ENCODE measurements at places on chromosomes 2 and 18.
A peak's percentile ranks its signal among the peaks of the same experiment; 100 is the strongest.

DNA sequence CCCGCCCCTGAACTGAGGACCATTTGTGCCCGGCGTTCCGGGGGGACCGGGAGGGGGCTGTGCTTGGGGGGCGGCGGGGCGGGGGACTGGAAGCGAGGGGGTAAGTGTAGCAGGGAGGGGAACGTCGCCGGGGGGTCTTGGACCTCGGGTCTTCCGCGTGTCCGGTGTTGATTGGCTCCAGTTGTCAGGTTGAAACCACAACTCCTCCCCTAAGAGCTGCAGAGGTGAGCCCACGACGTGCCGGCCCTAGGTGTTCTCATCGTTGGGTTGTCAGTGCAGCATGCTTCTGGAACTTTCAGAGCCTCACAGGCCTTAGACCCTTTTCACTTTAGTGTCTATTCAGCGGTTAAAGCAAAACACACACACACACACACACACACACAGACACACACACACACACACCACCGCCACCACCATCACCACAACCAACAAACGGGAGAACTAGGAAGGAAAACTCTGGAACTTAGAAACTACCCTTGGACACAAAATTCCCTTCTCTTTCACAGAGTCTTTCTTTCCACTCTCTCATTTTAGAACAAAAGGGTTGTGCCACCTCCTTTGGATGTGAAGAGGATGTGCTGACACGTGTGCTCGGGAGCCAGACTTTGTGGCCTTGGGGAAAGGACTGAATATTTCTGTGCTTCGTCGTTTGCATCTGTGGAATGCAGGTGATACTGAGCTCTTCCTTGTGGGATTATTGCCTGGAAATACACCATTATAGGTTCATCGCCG lies 6.7 kb upstream of the DLX2 start:
- DNase-seq: no peak

GRCh38 chr2:60819155-60819862 lies 62.1 kb upstream of the REL start:
- peak; percentile 78 for DNase-seq

DNA sequence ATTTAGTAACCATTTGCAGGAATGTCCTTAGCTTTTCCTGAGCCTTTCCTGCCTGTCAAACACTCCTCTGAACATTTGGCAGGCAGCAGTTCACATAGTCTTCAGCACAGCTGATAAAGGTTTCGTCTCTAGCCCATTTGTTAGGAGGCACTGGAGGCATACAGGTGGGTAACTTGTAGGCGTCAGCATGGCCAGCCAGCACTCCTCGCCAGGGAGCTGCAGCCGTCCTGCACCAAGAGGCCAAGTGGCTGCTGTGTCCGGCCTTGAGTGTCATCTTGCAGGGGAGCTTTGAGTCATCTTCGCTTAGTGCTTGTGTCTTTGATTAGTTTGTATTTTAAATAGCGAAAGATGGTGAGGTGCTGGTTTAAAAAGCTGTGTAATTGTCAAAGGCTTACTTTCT lies 120.3 kb upstream of the NFATC1 start:
- no peak for DNase-seq

DNA sequence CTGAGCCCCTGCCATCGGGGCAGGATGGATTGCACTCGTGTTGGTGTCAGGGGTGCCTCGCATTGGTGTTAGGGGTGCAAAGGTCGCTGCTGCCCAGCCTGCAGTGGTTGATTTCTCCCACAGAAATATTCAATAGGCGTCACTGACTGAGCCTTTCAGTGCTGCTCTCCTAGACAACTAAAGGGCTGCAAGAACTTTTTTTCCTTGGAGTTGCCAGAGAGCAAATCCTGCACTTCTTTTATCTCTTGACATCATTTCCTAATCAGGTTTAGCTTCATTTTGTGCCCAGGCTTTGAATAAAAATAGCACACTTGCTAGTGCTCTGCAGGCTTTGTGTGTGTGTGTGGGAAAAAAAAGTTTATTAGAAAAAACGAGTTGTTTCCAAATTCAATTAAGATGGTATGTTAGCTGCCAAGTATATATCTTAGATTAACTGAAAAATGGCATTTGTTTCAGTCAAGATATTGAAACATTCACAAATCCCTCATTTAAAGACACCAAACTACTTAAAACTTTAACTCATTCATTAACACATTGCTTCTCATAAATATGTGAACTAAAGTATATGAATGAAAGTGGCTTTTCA lies 125.6 kb downstream of the SOCS6 start:
- no peak for DNase-seq

- no peak for DNase-seq
These were observed 2.2 kb downstream of the DSG2 start for GRCh38 chr18:31500051-31500688.

Data from stimulated activated CD8-positive, alpha-beta memory T cell treated with anti-CD3 and anti-CD28 coated beads, Interleukin-15, amount 100 ng/mL, for 4 hours (primary cell).